ENCODE measurements at places on chromosomes 1 and 21.

GRCh38 chr1:21634806-21635535 lies 34.2 kb downstream of the RAP1GAP start:
- no peak for DNase-seq

DNA sequence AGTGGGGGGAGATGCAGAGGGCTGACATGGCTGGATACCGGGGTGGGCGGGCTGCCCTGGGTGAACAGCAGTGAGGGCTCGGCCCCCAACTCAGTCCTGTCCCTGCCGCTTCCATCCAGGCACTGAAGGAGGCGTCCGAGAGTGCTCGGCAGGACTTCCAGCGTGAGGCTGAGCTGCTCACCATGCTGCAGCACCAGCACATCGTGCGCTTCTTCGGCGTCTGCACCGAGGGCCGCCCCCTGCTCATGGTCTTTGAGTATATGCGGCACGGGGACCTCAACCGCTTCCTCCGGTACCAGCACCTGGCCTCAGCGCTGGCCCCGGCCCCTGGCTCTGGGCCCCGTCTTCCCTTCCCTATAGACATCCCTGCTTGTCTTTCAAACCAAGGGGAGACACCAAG lies 15.6 kb downstream of the NTRK1 start:
- DNase-seq, result no peak

- no peak for DNase-seq
These were observed 15.2 kb downstream of the PM20D1 start for GRCh38 chr1:205834751-205835150.

- DNase-seq, result no peak
These were observed 89.3 kb downstream of the PLD5 start for GRCh38 chr1:242435200-242435599.

DNA sequence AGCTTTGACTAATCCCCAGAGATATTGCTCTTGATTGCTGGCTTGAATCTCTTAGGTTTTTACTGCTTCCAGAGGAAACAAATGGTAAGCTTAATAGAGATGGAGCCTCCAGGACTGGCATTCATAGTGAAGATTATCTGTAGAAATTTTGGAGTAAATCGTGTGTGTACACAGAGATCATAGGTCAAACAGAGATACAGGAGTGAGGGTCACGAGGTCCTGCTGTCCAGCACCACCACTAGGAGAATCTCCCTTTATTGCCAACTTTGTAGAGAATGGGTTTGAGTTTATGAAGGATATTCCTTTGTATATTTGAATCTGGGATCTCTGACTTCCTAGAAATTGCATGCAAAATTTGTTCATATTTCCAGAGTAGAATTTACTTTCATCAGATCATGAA lies 7.8 kb upstream of the SERBP1 start:
- DNase-seq, result no peak

GRCh38 chr1:119674835-119675289 lies 26.8 kb upstream of the ZNF697 start:
- peak; percentile 48 for DNase-seq

DNA sequence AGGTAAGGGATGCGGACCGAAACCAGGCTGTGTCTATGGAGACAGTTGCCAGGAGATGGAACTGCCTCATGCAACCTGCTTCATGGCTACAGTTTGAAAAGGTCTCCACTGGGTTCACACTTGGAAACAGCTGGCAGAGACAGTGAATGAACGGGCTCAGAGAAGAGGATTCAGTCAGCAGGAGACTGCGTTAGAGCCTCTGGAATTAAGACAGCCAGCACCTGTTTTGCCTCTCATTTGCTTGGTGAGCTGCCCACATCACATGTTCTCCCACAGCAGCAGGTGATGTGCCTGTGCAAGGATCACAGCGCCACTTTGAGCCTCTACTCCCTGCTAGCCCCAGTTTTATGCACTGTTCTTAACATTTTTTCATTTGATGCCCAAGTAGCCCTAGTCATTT lies 321.0 kb downstream of the PLPP3 start:
- no peak for DNase-seq

- no peak for DNase-seq
These were observed 49.4 kb downstream of the ADCY10 start for GRCh38 chr1:167864392-167865032.

GRCh38 chr1:50646526-50646925 lies 223.3 kb upstream of the DMRTA2 start:
- no peak for DNase-seq
